ENCODE measurements at places on chromosomes 12 and 14.

DNA sequence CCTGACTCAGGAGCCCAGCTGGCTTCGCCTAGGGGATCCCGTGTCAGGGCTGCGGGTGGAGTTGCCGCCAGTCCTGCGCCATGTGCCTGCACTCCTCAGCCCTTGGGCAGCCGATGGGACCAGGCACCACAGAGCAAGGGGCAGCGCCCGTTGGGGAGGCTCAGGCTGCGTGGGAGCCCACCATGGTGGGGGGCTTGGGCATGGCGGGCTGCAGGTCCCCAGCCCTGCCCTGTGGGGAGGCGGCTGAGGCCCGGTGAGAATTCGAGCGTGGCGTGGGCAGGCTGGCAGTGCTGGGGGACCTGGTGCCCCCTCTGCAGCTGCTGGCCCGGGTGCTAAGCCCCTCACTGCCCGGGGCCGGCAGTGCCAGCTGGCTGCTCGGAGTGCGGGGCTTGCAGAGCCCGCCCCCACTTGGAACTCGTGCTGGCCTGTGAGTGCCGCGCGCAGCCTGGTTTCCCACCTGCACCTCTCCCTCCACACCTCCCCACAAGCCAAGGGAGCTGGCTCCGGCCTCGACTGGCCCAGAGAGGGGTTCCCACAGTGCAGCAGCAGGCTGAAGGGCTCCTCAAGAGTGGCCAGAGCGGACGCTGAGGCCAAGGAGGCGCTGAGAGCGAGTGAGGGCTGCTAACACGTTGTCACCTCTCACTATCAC lies 135.1 kb upstream of the SEL1L start:
- DNase-seq: no peak

- DNase-seq: no peak
These were observed 148.9 kb downstream of the CHST11 start for GRCh38 chr12:104605685-104606084.

GRCh38 chr12:92289629-92290349 lies 144.1 kb upstream of the BTG1 start:
- DNase-seq: no peak

DNA sequence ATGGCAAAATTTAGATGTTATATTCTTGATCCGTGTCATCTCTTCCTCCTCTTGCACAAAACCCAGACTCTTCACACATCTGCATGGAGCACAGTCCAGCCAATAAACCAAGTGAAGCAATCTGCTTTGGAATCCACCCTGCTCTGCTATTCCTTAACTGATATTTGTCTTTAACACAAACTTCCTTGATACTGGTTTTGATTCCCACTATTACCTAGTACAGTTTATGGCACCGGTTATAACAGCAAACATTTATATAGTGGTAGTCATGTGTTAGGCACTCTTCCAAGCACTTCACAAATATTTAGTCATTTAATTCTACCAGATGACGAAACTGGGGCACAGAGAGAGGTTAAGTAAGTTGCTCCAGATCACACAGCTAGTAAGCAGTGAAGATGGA lies 12.5 kb downstream of the STYK1 start:
- no peak for DNase-seq

DNA sequence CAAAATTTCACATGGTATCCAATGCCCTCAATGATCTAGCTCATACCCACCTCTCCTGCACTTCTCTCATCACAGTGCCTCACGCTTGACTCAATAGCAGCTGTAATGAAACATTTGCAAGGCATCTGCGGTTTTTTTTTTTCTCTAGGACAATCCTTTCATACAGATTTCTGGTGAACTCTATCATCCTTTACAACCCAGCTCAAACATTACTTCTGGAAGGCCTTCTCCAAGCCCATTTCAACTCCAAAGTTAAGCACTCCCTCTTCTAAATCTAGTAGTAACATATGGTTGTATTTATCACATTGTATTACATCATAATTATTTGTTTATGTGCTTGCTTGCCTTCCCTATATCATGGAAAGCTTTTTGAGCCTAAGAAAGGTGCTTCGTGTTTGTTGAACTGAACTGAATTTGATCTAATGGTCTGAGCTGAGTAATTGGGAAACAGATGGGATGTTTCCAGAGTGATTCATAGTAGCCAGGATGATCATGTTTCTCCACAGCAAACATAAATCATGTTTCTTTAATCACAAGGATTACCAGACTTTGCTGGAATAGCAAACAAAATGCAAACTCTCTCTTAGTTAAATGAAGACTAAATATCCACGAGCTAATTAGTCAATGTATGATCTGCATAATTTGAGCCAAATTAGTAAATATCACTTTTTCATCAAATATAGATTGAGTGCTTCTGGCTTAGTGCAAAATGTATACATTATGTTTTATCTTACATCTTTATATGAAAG lies 14.3 kb downstream of the CFL2 start:
- no peak for DNase-seq

GRCh38 chr14:65042731-65043372 lies 56.2 kb downstream of the FNTB start:
- DNase-seq: no peak

- DNase-seq: no peak
These were observed 133.8 kb downstream of the ITPR2 start for GRCh38 chr12:26699237-26699636.

- DNase-seq: peak; percentile 28
These were observed at the start of gene GPR65 for GRCh38 chr14:88005050-88005481. TSS of gene GPR65 (plus strand) at chr14:88005135. CDS start at chr14:88010848, 5,713 bp downstream.

- DNase-seq: no peak
These were observed 165.3 kb downstream of the ALX1 start for GRCh38 chr12:85445060-85445938.

- no peak for DNase-seq
These were observed 35.8 kb downstream of the SUSD6 start for GRCh38 chr14:69647213-69647612.

- DNase-seq: no peak
These were observed 261.5 kb downstream of the SUDS3 start for GRCh38 chr12:118637767-118638370.

GRCh38 chr14:39417014-39417413 lies 15.2 kb downstream of the FBXO33 start:
- no peak for DNase-seq

DNA sequence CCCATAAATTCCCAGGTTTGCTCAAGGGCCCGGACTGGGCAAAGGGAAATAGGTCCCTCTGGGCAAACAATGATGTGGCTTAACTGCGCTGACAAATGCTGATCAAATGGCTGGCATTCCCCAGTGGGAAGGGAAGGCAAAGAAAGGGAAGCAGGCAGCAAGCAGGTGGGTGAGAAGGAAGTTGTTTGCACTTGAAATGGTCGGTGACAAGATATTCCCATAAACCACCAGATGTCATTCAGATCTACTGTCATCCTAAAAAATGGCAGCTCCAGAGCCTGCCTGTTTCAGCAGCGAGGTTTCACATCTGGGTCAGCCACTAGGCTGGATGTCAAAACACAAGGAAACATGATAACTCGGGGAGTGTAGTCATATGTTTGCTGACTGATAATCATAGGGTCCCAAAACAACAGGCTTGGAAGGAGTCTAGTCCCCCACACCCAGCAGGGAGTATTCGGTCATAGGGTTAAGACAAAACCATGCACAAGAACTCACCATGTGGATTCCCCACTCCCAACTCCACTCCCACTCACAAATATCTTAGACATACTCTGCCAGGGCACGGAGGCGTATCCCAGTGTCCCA lies 37.9 kb upstream of the MDM1 start:
- DNase-seq: no peak

GRCh38 chr14:90341784-90342183 lies 10.0 kb upstream of the NRDE2 start:
- DNase-seq: no peak

DNA sequence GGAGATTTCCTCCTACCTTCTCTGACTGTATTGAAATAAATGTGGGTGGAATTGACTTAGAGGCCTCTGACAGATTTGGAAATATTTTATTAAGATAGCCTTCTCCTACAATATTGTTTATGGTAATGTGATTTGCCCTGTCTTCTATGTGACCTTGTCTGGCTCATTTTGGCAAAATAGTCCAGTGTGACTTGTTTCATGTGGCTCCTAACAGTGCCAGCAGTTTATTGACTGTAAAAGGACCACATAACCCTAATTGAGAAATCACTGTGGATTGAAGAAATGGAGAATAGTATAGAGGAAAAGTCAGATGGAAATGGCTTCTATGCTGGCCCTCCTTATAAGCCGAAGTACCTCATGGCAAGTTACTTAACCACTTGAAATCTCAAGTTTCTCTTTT lies 170.9 kb upstream of the PTPRQ start:
- no peak for DNase-seq

DNA sequence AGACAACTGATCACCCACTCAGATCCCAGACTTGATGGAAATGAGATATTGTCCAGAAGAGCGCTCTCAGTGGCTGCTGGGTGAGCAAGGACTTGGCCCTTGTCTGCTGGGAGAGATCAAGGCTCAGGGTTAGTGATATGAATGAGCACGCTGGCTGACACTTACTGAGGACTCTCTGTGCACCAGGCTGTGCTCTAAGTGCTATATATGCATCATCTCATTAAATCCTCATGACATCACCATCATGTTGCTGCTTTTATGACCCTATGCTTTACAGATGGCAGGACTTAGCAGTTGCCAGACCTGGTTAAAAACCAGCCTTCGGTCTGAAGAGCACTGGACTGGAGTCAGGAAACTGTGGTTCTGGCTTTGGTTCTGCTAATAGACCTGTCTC lies 260.9 kb downstream of the VRK1 start:
- no peak for DNase-seq

GRCh38 chr12:52561880-52562449 lies 9.0 kb upstream of the KRT71 start:
- no peak for DNase-seq

- DNase-seq: no peak
These were observed 116.2 kb downstream of the BMP4 start for GRCh38 chr14:53840444-53840843.

- DNase-seq: no peak
These were observed 13.3 kb upstream of the PLEKHG6 start for GRCh38 chr12:6297170-6297569.
